ENCODE measurements at places on chromosomes 2 and 18.

- no peak for DNase-seq
Observed at GRCh38 chr2:186546846-186547245, 43.0 kb upstream of the ITGAV start.

DNA sequence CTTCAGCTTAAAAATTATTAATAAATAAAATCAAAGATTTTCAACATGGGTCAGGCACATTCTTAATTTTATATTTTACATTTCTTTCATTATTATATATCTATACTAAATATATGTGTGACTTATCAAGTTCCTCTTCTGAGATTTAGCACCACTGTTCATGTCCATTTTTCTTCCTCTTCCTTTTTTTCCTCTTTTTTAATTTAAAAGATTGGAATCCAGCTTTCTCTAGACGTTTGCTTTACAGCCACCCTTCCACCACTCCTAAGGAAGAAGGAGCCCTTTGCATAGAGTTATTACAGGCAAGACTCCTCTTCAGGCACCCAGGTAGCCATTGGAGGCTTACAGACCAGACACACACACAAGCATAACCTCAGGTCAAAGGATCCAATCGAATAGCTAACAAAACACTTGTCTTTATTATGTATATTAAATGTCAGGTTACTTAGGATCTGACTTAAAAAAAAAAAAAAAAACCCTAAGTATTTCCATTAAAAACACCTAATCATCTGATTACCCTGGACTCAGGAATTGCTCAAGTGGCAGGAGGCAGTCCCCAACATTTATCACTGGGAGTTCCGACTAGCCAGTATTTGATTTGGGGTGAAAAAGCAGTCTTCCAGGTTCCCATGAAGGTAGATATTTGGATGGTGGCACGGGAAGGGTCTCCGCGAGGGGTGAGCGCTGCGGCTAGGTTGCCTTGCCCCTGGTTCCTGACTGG lies 2.4 kb upstream of the ZEB2 start:
- DNase-seq: no peak

- DNase-seq: no peak
Observed at GRCh38 chr2:215441560-215442400, 5.9 kb upstream of the FN1 start.

- DNase-seq: no peak
Observed at GRCh38 chr2:9939587-9940485, 11.7 kb upstream of the GRHL1 start.

- DNase-seq: no peak
Observed at GRCh38 chr2:201881741-201882140, 75.4 kb downstream of the CDK15 start.

DNA sequence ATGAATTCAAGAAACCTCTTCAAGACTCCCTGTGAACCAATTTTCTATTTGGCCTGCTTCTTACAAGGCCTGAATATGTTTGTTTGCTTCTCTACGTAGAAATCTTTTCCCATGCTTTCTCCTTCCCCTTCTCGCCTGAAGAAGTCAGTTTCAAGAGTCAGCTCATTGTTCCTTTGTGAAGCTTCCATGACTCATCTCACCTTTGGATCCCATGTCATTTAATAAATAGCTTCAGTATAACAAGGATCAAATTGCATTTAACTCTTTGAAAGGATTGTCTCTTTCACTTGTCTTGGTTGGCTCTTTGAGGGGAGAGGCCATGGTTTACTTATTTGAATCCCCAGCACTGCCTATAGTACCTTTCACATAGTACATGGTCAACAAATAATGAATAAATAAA lies 28.4 kb downstream of the CPS1 start:
- no peak for DNase-seq

DNA sequence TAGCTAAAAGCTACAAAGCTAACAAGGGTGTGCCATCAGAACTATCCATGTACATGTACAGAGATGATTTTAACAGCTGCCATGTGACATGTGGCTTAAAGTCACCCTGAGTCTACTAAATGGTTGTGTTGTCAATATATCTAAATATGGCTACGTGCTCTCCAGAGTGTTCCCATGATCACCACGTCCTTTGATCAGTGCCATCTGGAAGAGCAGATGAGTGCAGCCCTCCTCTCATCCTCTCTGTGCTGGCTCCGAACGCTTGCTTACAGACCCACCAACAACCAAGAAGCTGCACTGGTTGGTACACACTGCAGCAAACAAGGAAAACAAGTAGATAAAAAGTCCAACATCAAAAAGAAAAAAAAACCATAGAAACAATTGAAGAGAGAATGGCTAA lies 88.6 kb upstream of the NARS1 start:
- no peak for DNase-seq

GRCh38 chr2:24521975-24522639 lies 31.1 kb downstream of the NCOA1 start:
- no peak for DNase-seq

DNA sequence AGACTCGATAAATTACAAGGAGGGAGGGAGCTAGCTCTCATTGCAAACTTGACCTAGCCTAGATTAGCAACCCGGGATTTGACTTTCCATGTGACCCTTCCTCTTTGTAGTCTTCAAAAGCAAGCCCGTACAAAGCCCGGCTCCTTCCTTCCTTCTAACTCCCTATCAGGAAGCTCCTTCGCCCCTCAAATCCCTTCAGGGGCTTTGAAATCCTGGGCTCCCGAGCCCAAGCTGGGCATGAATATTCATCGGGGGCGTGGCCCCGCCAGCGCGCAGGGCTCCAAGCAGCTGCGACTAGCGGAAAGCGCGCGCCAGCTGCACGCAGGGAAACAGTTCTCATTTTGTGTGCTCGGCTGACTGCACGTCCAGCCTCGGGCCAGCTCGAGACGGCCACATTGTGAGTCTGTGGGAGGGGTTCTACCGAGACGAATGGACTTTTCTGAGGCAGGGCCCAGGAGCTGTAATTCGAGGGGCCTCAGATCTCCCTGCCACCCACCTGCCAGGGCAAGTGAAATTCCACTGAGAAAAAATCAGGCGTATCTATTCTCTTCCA lies 84.0 kb upstream of the PELI1 start:
- peak; percentile 74 for DNase-seq

GRCh38 chr2:10297959-10298531 lies 4.7 kb upstream of the HPCAL1 start:
- peak; percentile 69 for DNase-seq

GRCh38 chr2:46198966-46199365 lies 98.2 kb upstream of the EPAS1 start:
- no peak for DNase-seq

Data from activated naive CD4-positive, alpha-beta T cell treated with anti-CD3 and anti-CD28 coated beads, Interleukin-2, amount 10 ng/mL, durations not matched to agents 7 days and 5 days (primary cell).